GM19239 (cell line): ENCODE measurements at places on chromosomes 16 and 17.

DNA sequence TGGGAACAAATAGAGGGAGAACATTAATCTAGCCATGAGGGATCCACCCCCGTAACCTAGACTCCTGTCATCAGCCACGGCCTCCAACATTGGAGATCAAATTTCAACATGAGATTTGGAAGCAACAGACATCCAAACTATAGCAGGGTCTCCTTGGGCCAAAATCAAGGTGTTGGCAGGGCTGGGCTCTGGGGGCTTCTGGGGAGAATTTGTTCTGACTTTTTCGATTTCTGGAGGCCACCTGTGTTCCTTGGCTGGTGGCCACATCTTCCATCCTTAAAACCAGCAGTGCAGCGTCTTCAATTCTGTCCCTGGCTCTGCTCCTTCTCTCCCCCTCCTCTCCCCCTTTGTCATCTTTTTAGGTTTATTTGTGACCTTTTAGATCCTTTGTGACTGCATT, 546.2 kb downstream of the WWOX start:
- DNase-seq: no peak

- DNase-seq: peak; percentile 62
These were observed at the start of gene MYO1D for GRCh38 chr17:32876417-32877163. TSS of gene MYO1D (minus strand) at chr17:32877124. CDS start at chr17:32876872, 252 bp downstream.

GRCh38 chr16:58638148-58639036, 8.8 kb upstream of the CNOT1 start:
- no peak for DNase-seq

GRCh38 chr17:47687328-47687690, 6.7 kb upstream of the TBKBP1 start:
- no peak for DNase-seq

- DNase-seq: no peak
These were observed 6.8 kb downstream of the PRCD start for GRCh38 chr17:76546556-76547182.

DNA sequence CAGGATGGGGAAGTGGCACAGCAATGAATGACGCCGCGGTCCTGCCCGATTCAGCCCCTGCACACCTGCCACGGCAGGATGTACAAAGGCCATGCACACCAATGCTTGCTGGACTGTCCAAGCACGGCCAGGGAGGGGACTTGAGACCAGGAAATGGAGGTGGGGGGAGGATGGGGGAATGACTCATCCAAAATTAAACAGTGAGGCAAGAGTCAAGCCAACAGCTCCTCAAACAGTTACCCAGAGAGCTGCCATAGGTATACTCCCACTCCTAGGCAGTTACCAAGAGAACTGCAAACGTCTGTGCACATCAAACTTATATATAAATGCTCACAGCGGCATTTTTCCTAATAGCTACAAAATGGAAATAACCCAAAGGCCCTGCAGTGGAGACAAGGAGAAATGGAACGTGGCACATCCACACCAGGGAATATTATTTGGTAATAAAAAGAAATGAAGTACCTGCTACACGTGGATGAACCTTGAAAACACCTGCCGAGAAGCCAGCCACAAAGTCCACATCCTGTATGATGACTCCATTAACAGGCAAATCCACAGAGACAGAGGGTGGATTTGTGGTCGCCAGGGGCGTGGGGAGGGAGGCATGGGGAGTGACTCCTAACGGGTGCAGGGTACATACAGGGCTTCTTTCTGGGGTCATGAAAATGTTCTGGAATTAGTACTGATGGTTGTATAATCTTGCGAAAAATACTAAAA, 54.1 kb downstream of the VAC14 start:
- DNase-seq: no peak

- peak; percentile 65 for DNase-seq
These were observed 2.5 kb downstream of the TBX21 start for GRCh38 chr17:47735536-47736011.

- DNase-seq: no peak
These were observed 64.1 kb downstream of the PLD6 start for GRCh38 chr17:17141860-17142552.
